Activated CD4-positive, alpha-beta memory T cell treated with anti-CD3 and anti-CD28 coated beads for 36 hours (primary cell): ENCODE measurements at places on chromosomes 1 and 21. TPM values are rescaled to one million over a fixed set of nuclear protein-coding genes. Genes with fewer than 3 reads are reported as not detected.

TRIM45 gene
- 0.69 TPM for total RNA-seq

CYP4A11 gene
- total RNA-seq: not detected

KCNE2 gene
- total RNA-seq: not detected

LY9 gene
- 4.8 TPM for total RNA-seq

HLX gene
- 0.19 TPM for total RNA-seq

LENEP gene
- 0.36 TPM for total RNA-seq

TSSK3 gene
- 0.69 TPM for total RNA-seq

RGSL1 gene
- not detected for total RNA-seq

HJV gene
- not detected for total RNA-seq

DEGS1 gene
- total RNA-seq: 28.4 TPM

TBX15 gene
- total RNA-seq: not detected

PAX7 gene
- not detected for total RNA-seq

FAM110D gene
- total RNA-seq: not detected

EFNA3 gene
- total RNA-seq: 2.6 TPM

SPRR2E gene
- not detected for total RNA-seq

FCRL1 gene
- not detected for total RNA-seq

DENND2D gene
- total RNA-seq: 156 TPM

NUCKS1 gene
- 202 TPM for total RNA-seq

SLC22A15 gene
- 1.7 TPM for total RNA-seq

GBP3 gene
- 4.5 TPM for total RNA-seq

OTUD3 gene
- 8.4 TPM for total RNA-seq

NPHS2 gene
- total RNA-seq: not detected

MIXL1 gene
- total RNA-seq: not detected

CNN3 gene
- 3.9 TPM for total RNA-seq

SYT14 gene
- total RNA-seq: not detected

DMBX1 gene
- 0.12 TPM for total RNA-seq

PIGR gene
- 0.10 TPM for total RNA-seq

NCMAP gene
- 0.05 TPM for total RNA-seq

KIF2C gene
- total RNA-seq: 107 TPM

MAP10 gene
- 1.1 TPM for total RNA-seq

CRB1 gene
- not detected for total RNA-seq

ICOSLG gene
- 2.4 TPM for total RNA-seq

CDC42BPA gene
- total RNA-seq: 3.1 TPM

CD48 gene
- total RNA-seq: 194 TPM

MRAP gene
- total RNA-seq: not detected

NASP gene
- total RNA-seq: 235 TPM

CAP1 gene
- 633 TPM for total RNA-seq

TNFRSF1B gene
- 211 TPM for total RNA-seq

HPDL gene
- 12.7 TPM for total RNA-seq

IFI44L gene
- total RNA-seq: 32.8 TPM

RHCE gene
- total RNA-seq: 0.45 TPM

PRR9 gene
- total RNA-seq: not detected

OPRD1 gene
- not detected for total RNA-seq

RUNX3 gene
- total RNA-seq: 153 TPM

CELA2B gene
- total RNA-seq: not detected

HPCAL4 gene
- total RNA-seq: 0.43 TPM

CR1L gene
- total RNA-seq: not detected

DISC1 gene
- total RNA-seq: 2.8 TPM

METTL13 gene
- 49.8 TPM for total RNA-seq

DRAXIN gene
- total RNA-seq: 0.05 TPM

FASLG gene
- total RNA-seq: 8.6 TPM

SEMA4A gene
- 75.1 TPM for total RNA-seq

SNRNP40 gene
- 83.7 TPM for total RNA-seq

RAB7B gene
- not detected for total RNA-seq

C1orf185 gene
- not detected for total RNA-seq

SPATA45 gene
- 0.51 TPM for total RNA-seq

KRTAP21-2 gene
- total RNA-seq: not detected

RAD54L gene
- total RNA-seq: 65.0 TPM

NBPF6 gene
- not detected for total RNA-seq
